Activated naive CD4-positive, alpha-beta T cell (primary cell): ENCODE measurements at places on chromosomes 2 and 18.

DNA sequence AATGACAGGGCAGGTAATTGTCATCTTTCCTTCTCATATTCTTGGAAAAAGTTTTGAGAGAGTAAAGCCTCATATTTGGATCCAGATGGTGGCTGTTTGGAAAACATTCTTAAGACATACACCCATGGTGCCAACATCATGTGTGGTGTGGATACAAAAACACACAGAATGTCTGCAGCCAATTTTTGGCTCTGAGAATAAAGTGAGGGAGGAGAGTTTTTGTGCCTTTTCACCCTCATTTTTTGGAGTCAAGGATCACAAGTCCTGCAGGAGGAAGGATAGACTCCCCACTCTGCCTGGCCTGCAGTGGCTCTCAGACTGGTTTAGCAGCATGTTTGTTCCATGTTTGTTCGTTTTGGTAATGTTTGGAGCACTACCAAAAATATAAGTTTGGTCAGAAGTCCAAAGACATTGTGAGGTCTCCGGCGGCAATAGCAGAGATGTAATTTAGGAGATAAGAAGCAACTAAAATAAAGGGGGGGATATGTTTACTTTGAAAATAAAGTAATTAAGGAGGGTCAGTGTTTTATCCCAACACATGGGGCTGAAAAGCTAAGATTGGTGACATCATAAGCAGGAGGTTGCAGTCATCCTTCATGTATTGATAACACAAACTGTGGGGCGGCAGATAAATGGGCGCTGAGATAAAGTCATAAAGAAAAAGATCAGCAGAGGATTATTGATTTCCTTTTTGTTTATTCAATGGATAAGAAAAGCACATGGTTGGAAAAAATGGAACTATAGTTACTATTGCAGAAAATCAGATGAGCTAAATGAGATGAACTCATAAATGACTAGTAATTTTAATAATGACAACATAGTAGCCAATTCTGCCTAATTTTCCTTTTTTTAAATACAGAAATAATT, 655 bp downstream of the NOSTRIN start:
- no peak for DNase-seq

DNA sequence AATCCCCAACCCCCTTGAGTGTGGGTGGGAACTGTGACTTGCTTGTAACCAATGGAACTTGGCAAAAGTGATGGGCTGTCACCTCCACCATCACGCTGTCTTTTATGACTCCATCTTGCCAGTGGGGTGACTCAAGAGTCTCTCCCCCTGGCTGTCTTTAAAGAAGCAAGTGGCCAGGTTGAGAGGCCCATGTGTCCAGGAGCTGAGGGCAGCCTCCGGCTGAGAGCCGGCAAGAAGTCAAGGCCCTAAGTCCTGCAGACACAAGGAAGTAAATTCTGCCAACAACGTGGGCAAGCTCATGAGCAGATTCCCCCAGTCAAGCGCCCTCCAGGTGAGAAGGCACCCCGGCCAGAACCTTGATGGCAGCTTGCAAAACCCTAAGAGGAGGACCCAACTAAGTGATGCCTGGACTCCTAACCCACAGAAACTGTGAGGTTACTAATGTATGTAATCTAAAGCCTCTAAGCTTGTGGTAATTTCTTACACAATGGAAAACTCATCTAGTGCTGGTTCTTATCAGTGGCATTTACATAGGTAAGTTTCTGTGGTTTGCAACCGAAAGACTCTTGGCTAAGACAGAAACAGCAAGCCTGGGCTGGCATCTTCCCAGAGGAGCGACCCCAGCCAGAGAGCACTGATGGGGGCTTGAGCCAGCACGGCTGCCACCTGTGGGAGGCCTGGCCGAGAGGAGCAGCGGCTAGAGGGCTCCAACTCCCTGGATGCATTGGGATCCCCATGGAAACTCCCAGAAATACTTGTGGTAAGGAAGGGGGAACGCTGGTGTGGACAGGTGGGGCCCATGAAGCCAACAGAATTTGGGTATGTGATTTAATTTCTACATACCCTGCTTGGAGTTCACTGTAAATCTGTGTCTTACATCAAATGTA, 49.3 kb downstream of the CIB4 start:
- DNase-seq: no peak

DNA sequence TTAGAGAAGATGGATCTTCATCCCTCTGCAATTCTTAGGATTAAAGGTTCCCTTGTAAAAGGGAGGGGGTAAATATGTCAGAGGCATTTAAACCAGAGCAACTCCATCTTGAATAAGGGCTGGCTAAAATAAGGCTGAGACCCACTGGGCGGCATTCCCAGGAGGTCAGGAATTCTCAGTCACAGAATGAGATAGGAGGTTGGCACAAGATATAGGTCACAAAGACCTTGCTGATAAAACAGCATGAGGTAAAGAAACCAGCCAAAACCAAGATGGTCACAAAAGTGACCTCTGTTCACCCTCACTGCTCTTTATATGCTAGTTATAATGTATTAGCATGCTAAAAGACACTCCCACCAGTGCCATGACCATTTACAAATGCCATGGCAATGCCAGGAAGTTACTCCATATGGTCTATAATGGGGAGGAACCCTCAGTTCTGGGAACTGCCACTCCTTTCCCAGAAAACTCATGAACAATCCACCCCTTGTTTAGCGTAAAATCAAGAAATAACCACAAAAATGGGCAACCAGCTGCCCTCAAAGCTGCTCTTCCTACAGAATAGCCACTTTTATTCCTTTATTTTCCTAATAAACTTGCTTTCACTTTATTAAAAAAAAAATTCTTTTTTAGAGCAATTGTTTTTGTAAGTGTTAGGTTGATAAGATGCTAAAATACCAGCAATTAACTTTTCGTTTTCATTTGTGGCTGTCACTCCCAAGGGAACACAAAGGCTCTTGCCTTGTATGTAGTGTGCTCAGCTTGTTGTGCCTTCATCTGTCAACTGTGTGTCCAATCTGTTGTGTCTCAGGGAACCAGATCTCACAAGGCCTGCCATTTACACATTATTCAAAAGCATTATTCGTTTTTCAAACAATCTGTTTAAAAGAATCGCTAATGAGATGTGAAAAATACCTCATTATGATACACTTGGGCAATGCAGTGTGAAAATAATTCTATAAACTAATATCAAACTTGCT, 205.2 kb upstream of the RGPD4 start:
- DNase-seq: no peak

- DNase-seq: no peak
These were observed 33.4 kb downstream of the PUM2 start for GRCh38 chr2:20317197-20317596.

DNA sequence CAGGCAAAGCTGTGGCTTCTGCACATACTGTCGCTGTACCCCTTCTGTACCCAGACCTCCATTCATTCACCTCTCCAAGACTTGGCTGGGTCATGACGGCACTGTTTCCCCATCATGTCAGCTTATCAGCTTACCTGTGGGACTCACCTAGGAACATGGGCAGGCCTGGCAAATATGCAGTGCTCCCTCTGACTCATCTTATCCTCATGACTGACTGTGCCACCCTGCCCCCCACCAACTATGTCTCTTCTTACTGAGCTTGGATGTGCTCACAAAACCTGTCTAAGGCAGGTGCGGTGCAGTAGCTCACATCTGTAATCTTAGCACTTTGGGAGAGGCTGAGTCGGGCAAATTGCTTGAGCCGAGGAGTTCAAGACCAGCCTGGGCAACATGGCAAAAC, 152.4 kb downstream of the MGAT5 start:
- no peak for DNase-seq
